ENCODE measurements at places on chromosomes 4 and X. TPM values are rescaled to one million over a fixed set of nuclear protein-coding genes. Genes with fewer than 3 reads are reported as not detected.

STAG2 gene
- total RNA-seq, result 104 TPM

TCEAL5 gene
- total RNA-seq, result not detected

CLRN2 gene
- not detected for total RNA-seq

FATE1 gene
- total RNA-seq, result not detected

SSX4B gene
- total RNA-seq, result not detected

GPR143 gene
- 0.43 TPM for total RNA-seq

FHIP1A gene
- total RNA-seq, result 25.2 TPM

MAOA gene
- 243 TPM for total RNA-seq

SPATA4 gene
- total RNA-seq, result not detected

SRPK3 gene
- total RNA-seq, result 0.43 TPM

TRIM75 gene
- total RNA-seq, result not detected

IQCM gene
- total RNA-seq, result not detected

NALF2 gene
- total RNA-seq, result 0.48 TPM

JCHAIN gene
- total RNA-seq, result not detected

PABPC1L2A gene
- total RNA-seq, result not detected

SMPX gene
- not detected for total RNA-seq

DMRTC1 gene
- total RNA-seq, result not detected

ODAM gene
- total RNA-seq, result not detected

MTNR1A gene
- not detected for total RNA-seq

LAMTOR3 gene
- 71.8 TPM for total RNA-seq

XAGE1B gene
- total RNA-seq, result not detected

UGT2B11 gene
- not detected for total RNA-seq

SLIT2 gene
- total RNA-seq, result 0.21 TPM

ADH1A gene
- total RNA-seq, result not detected

CLDN2 gene
- total RNA-seq, result 0.96 TPM

PDLIM5 gene
- 133 TPM for total RNA-seq

SLC26A1 gene
- total RNA-seq, result 0.21 TPM

CSN2 gene
- total RNA-seq, result not detected

GPRASP3 gene
- 1.7 TPM for total RNA-seq

ARHGAP36 gene
- not detected for total RNA-seq

TREX2 gene
- total RNA-seq, result 3.4 TPM

STPG2 gene
- 0.24 TPM for total RNA-seq

SMARCAD1 gene
- 23.1 TPM for total RNA-seq

PCDH18 gene
- total RNA-seq, result under 0.01 TPM

CSAG3 gene
- total RNA-seq, result not detected

MAP7D2 gene
- 0.24 TPM for total RNA-seq

FAM47B gene
- not detected for total RNA-seq

SYTL5 gene
- 0.48 TPM for total RNA-seq

GJB1 gene
- not detected for total RNA-seq

HTATSF1 gene
- total RNA-seq, result 35.8 TPM

TEX13B gene
- total RNA-seq, result not detected

FAM9B gene
- total RNA-seq, result not detected

NAP1L3 gene
- 0.24 TPM for total RNA-seq

SPANXD gene
- total RNA-seq, result not detected

YY2 gene
- total RNA-seq, result 0.48 TPM

TXK gene
- 0.48 TPM for total RNA-seq

CLDN34 gene
- 0.21 TPM for total RNA-seq

PDLIM3 gene
- 4.3 TPM for total RNA-seq

NWD2 gene
- total RNA-seq, result under 0.01 TPM

ELF4 gene
- 17.8 TPM for total RNA-seq
